Stimulated activated CD8-positive, alpha-beta memory T cell treated with anti-CD3 and anti-CD28 coated beads, Interleukin-12 subunit alpha, Interleukin-12 subunit beta, amount 100 ng/mL, for 1 hour (primary cell): ENCODE measurements at places on chromosomes 7 and 10.

DNA sequence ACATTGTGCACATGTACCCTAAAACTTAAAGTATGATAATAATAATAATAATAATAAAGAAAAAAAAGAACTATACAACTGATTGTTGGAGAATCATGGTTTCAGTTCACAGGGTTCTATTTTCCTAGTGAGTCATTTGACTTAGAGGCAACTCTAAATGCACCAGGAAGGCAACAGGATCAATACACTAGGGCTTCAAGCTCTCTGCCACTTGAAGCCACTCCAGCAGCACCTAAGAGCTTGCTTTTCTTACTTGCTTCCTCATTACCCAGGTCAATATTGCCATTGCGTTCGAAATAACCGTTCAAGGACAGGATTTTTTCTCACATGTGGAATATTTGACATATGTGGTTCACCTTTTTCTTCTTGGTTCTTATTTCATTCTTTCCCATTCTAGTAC lies 189.7 kb downstream of the GRM3 start:
- no peak for DNase-seq

DNA sequence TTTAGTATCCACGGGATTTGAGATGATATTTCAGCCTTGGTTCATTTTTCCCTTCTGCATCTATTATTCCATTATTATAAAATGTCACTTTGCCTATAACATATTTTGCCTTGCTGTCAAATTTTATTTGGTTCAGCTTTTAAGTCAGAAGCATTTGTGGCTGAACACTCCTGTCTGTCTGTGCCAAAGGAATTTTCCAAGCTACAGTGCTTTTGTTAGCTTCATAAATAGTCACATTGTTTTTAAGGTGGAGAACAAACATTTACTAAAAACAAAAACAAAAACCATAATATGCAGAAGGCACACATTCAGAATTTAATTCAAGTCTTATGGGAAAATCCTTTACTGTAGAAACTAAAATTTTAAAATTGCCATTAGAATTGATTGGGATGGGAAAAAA lies 33.8 kb upstream of the ELMO1 start:
- no peak for DNase-seq

DNA sequence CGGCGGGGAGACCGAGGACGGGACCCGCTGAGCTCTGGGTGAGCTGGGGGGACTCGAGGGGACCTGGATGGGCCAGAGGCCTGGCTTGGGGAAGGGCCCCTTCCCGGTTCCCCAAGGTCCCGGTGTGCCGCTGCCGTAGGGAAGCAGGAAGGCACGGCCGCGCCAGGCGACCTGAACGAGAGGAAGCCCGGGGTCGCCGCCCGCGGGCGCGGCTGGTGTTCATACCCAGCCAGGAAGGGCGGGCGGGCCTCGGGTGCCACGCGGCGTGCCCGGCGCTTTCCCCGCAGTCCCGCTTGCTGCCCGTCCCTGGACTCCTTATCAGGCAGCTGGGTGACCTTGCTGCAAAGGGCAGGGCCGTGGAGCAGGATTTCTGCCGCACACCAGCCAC lies 38.0 kb downstream of the ZNF777 start:
- peak; percentile 12 for DNase-seq

DNA sequence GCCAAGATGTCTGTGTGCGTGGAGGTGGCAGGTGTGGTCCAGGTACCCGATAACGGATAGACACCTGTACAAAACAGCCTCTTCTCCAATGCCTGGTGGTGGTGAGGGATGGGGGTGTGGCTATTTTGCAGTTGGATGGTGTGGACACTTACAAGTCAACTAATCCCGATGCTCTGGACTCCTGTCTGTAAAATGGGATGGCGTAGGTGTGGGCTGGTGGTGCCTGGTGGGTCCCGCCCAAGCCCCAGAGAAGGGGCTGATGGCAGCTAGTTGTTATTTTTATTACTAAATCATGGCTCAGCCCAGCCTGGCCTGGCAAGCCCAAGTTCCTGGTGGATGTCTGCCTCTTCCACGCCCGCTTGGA lies 22.3 kb downstream of the GTF2IRD1 start:
- DNase-seq: no peak

DNA sequence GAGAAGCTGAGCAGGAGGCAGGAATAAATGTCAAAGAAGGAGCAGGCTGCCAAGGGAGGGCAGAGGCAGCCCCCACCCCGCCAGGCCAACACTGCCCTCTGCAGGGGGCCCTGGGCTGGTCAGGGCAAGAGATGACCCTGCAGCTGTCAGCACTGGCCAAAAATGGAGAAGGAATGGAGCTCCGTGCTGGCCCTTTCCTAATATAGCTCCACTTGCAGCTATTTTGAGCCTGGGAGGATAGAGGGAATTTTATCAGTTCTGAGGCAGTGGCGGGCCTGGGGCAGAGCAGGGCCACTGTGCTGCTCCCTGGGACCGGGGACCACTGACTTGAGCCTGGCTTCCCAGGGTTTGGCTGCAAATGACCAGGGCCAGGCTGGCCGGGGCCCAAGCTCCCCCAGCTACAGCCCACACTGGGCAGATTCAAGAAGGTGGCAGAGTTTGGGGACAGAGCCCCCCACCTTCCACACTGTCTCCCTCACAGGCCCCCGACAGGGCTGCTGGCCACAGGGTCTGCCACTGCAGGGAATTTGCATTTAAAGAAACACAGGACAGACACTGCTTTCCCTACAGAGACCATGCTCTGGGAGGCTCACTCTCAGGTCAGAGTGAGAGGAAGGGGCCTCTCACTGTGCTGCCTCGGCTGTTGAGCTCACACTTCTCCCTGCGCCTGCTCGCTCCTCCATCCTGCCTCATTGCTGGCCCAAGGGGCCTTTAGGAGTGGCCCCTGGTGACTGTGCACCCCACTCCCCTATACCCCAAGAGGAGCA lies 16.2 kb downstream of the LDB3 start:
- no peak for DNase-seq

DNA sequence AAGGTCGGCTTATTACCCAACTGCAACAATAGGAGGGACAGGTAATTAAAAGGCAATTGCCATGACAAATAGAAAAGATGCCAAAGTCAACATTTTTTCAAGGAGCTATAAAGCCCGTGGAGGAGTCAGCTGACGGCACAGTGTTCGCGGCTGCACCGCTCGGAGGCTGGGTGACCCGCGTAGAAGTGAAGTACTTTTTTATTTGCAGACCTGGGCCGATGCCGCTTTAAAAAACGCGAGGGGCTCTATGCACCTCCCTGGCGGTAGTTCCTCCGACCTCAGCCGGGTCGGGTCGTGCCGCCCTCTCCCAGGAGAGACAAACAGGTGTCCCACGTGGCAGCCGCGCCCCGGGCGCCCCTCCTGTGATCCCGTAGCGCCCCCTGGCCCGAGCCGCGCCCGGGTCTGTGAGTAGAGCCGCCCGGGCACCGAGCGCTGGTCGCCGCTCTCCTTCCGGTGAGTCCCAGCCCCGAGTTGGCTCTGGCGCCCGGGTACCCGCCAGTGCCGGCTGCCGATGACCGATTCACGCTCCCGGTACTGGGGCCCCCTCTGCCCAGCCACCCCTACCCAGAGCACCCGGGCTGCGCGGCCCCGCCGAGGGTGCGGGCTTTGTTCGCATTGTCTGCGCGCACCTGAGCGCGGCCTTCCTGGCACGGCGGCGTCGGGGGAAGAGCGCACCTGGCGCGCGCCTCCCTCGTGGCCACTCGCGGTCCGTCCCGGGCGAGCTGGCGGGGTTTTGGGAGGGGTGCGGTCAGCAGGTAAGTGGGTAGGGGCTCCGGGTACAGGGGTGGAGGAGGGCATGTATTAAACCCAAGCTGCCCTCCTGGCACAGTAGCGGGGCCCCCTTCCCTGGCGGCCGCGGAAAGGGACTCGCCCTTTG lies at the start of gene VWA2:
VWA2 (plus strand) TSS at position 138 of the 877 bp plus-strand sequence. CDS start 9,460 bp downstream, outside the sequence.
- DNase-seq: no peak

DNA sequence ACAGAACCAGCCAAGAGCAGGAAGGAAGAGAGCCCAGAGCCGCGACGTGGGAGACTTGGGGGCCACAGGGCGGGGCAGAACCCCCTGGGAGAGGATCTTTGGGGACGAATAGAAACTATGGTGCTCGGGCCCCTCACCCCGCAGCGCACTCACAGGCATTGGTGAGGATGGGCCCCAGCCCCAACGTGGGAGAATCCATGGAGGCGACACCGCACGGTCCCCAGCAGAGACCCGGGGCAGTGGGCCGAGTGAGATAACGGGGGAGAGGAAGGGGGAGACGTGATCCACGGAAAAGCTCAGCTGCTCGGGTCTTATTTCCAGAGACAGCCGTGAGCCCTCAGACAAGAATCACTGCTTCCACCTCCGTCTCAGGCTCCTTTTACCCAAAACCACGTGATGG lies 222.4 kb downstream of the TCERG1L start:
- no peak for DNase-seq

DNA sequence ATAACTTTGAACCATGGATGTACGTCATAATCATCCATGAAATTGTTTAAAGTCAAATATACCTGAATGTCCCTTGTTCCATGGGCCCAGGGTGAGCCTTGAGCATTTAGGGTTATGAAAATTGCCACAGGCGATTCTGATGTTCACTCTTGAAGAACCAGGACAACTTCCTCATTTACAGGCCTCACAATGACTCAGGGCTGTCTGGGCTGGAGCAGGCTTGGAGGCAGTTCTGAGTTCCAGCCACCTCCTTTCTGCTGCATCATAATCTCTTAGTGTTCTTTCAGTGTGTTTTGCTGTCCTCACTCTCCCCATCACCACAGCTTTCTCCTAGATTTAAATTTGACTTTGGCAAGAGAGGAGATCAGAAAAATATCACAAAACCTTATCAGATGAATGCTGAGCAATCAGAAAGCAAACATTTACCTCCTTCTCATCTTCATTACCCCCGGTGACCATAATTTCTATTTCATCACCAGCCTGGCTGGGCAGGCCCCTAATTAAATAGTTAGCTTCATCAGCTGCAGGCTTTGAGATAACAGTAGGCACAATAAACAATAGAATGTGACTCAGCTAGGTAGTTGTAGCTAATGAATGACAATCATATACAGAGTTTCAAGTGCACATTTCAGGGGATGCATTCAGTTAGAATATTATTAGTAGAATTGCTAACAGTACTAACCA lies 571.0 kb downstream of the SH2D4B start:
- DNase-seq: no peak

GRCh38 chr10:46216836-46217751 lies 69.7 kb upstream of the ANTXRL start:
- DNase-seq: no peak

DNA sequence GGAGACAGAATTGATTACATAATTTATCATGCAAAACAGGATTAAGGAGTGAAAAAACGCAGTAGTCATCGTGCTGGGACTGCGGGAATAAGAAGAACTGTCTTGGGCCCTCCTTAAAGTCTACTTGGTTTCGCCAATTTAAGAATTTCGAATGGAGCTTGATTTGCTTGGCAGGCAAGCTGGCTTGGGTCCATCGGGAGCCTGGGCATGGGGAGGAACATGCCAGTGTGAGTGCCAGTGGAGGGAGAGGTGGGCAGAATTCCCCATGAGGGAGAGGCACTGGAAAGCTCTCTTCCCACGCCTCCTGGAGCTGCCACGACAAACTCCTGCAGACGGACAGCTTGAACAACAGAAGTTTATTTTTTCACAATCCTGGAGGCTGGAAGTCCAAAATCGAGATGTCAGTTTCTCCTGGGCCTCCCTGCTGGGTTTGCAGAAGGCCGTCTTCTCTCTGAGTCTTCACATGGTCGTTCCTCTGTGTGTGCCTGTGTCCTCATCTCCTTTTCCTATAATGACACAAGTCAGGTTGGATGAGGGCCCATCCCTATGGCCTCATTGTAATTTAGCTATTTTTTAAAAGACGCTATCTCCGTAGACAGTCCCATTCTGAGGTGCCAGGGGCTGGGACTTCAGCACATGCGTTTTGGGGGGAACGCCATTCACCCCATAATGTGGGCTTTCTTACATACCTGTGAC lies 528.7 kb upstream of the DPP6 start:
- no peak for DNase-seq

DNA sequence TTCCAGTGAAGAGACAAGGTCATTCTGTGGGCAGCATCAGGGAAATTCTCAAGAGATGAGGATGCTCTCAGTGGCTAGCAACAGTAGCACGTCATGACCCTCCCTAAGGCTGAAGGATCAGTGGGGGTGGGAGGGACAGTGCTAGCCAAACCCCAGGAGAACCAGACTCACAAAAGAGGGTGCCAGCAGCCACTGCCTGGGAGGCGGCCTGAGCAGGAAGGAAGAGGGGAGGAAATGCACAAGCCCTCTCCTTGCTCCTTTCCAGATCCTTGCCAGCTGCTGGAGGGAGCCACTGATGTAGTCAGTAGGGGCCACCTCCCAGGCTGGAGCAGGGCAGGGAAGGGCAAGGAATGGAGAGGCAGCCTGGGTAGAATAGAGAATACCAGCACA lies 302.7 kb downstream of the RPS24 start:
- no peak for DNase-seq

DNA sequence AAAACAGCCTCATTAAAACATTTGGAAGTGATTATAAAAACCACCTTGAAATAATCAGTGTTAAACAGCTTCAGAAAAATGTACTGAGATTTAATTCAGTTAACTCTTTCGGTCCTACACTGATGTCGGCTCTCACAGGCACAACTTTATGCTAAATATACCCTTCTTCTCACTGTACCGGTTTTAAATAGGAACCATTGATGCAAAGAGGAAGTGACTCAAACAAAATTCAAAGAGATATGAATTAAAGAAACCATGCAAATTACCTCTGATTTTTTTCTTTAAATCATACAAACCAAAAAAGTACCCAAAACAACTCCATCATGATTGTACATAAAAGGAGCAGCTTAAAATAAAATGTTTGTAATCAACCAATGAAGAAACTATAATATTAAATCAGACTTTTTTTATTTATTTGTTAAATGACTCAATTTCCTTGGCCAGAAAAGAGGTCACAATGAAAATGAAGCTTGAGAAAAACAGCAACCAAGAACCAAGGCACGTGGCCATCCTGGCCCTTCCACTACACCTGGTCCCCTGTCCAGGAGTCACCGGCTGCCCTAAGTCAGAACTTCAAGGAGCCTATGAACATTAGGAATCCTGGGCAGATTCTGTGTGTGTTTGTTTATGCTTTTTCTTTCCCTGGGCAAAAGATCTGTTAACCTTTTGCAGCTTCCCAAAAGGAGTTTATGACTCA lies 73.0 kb upstream of the CABCOCO1 start:
- no peak for DNase-seq

DNA sequence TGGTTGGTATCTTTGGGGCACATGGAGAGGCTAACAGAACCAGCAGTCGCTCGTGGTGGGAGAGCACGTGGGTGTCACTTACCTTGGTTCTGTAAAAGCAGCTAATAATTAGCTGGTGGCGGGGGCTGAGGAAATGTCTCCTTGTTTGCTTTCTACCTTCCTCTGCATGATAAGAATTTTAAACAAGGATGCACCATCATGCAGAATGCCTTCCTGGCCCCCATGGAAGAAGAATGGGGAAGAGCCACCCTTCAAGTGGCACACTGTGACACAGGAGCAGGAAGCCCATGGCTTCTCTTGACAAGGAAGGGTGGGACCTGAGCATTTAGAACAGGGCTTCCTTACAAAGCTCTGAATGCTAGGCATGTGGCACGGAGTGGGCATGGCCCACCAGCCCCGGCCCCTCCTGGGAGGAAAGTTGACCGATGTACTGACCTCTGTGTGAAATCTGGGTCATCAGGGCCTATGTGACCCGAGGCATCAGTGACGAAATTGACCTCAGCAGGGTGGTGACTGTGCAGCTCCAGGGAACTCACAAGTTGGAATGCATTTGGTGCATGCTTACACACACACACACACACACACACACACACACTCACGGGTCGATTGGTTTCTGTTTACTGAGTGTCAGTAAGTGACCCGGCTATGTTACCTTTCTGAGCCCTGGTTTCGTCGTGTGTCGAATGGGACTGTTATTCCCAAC lies 116.9 kb upstream of the ANLN start:
- no peak for DNase-seq
